Renal cortex interstitium (tissue), 15 donors: ENCODE measurements at places on chromosomes 7 and 10. TPM values are rescaled to one million over a fixed set of nuclear protein-coding genes. Genes with fewer than 3 reads are reported as not detected.

DNA sequence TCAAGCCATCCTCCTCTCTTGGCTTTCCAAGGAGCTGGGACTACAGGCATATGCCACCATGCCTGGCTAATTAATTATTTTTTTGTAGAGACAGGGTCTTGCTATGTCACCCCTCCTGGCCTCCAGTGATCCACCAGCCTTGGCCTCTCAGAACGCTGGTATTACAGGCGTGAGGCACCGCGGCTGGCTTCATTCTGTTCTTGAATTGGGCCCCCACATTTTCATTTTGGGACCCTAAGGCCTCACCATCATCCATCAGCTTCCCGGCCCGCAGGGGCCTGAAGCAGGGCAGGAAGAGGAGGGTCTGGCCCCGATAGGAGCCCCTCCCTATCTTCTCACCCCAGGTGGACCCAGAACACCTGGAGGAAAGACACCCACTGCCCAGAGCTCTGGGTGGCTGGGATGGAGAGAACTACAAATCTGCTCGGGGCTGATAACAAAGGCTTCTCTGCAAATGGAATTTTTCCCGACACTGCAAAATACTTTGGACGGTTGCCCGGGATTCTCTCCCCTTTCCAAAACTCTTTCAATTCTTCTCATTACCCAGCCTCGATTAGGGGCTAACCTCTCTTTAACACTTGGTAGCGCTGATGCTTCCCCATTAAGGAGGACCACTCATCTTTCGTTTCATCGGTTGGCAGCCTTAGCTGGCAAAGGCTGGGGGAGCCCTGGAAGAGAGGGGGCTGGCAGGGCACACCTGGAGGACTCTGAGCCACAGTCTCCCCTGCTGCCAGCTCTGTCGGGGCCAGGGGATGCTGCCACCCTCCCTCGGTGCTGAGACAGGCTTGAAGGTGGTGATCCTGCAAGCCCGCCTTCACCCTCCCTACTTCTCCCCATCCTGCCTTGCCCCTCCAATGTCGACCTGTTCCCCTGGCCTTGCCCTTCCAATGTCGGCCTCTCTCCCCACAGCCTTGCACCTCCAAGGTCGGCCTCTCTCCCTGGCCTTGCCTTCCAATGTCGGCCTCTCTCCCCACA lies 81.0 kb upstream of the GNA12 start:
- DNase-seq, result no peak

DNA sequence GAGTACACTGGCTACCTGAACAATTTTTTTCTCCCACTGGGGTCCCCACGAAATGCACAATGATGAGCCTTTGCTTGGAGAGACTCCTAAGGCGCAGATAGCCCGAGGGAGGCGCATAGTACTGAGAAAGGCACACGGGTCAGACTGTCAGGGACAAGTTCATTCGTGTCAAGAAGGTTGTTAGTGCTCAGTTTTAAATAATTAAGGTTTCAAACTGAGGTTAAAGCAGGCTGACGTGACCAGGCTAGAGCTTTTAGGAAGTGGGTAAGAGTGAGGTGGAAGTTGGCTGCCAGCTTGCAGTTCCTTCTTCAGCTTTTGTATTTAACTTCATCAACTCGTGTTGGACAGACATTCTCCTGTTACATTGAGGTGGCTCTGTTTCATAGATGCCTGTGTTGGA lies 31.6 kb downstream of the RBM33 start:
- no peak for DNase-seq

GRCh38 chr7:77877791-77878190 lies 79.2 kb downstream of the PHTF2 start:
- no peak for DNase-seq

Gene BMPER
- polyA plus RNA-seq, result 29.1 TPM

Gene SMIM30
- 92.9 TPM for polyA plus RNA-seq

Gene GTPBP4
- polyA plus RNA-seq, result 64.5 TPM
